Uterus (tissue), 4 donors: ENCODE measurements at places on chromosomes 5 and 9. TPM values are rescaled to one million over a fixed set of nuclear protein-coding genes. Genes with fewer than 3 reads are reported as not detected.

PCDHB12 gene
- total RNA-seq = 9.2 TPM

PCDHGC3 gene
- total RNA-seq = 127 TPM

OCLN gene
- total RNA-seq = 4.1 TPM

PCDHB4 gene
- total RNA-seq = 7.7 TPM

COMMD10 gene
- 82.6 TPM for total RNA-seq

ZBED3 gene
- 2.6 TPM for total RNA-seq

IL9 gene
- not detected for total RNA-seq

LHX3 gene
- not detected for total RNA-seq

SAPCD2 gene
- total RNA-seq = 0.15 TPM

EMB gene
- 2.4 TPM for total RNA-seq

TMEM252 gene
- 0.69 TPM for total RNA-seq

SLC34A3 gene
- not detected for total RNA-seq

NUTM2F gene
- total RNA-seq = not detected

BTNL3 gene
- total RNA-seq = not detected
